Stimulated activated CD8-positive, alpha-beta memory T cell treated with anti-CD3 and anti-CD28 coated beads, Interleukin-7, amount 100 ng/mL, for 1 hour (primary cell): ENCODE measurements at places on chromosomes 2 and 18.

- no peak for DNase-seq
Observed at GRCh38 chr2:134181219-134181618, 72.7 kb upstream of the MGAT5 start.

GRCh38 chr2:64329848-64330247, 124.1 kb upstream of the LGALSL start:
- no peak for DNase-seq

DNA sequence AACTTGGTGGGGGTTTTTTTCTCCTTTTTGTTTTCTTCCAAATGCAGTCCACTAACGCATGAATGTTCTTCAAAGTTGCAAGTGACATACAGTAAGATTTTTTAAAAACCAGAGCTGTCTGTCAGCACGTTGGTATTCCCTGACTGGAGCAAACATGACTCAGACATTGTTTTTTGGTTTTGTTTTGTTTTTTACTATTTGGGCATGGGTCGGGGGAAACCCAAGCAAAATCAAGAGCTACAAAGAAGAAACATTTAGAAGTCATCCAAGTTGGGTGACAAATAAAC, 726 bp upstream of the CCDC88A start:
- DNase-seq: no peak

GRCh38 chr2:148642891-148643416, 1.6 kb upstream of the EPC2 start:
- no peak for DNase-seq

DNA sequence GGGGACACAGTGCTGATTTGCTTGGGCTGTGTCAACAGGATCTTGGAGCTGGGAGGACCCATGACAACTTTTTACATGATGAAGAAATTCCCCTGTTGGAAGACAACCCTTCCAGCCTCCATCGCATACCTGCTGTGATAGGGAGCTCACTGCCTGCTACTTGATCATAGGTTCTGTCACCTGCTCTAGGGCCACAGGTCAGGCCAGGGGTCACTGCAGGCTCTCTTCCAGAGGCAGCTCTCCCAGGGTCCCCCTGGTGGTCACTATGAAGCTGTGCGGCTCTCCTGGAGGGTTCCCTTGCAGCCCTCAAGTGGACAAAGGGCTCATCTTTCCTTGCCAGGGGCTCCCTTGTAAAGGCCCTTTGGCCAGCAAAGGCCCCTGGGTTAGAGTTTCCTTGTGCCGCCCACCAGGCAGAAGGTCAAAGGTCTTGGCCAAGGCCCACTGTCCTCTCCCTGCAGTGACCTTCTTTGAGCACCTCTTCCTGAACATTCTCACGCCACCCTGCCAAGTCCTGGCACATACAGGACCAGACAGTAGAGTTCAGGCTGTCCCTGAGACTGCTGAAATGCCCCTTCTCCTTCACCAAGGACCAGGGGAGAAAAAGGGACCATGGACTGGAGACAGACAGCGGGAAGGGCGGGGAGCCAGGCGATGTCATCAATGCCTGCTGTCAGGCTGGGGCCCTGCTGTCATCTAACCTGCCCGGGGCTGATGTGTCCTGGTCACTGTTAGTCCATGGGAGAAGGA, 345.1 kb downstream of the DYSF start:
- DNase-seq: no peak

DNA sequence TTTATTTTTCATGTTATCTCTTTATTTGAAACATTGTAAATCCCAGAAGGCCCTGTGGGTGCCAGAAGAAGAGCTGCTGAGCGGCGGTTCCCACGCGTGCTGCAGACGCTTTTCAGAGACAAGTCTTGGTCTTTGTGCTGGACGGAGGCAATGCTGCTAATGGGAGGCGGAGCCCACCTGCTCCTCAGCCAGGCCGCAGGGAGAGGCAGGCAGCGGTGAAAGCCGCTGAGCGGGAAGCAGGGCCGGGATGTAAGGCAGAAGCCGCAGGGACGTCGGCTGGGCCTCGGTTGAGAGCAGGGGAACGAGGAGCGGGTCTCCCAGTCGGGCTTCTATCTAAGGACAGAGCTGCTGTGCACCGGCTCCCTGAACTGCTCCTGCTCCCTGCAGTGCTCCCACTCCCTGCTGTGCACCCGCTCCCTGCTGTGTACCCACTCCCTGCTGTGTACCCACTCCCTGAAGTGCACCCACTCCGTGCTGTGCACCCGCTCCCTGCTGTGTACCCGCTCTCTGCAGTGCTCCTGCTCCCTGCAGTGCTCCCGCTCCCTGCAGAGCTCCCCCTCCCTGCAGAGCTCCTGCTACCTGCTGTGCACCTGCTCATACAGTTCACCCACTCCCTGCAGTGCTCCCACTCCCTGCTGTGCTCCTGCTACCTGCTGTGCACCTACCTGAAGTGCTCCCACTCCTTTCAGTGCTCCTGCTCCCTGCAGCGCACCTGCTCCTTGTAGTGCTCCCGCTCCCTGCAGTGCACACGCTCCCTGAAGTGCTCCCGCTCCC, 16.4 kb downstream of the TMEM18 start:
- no peak for DNase-seq

DNA sequence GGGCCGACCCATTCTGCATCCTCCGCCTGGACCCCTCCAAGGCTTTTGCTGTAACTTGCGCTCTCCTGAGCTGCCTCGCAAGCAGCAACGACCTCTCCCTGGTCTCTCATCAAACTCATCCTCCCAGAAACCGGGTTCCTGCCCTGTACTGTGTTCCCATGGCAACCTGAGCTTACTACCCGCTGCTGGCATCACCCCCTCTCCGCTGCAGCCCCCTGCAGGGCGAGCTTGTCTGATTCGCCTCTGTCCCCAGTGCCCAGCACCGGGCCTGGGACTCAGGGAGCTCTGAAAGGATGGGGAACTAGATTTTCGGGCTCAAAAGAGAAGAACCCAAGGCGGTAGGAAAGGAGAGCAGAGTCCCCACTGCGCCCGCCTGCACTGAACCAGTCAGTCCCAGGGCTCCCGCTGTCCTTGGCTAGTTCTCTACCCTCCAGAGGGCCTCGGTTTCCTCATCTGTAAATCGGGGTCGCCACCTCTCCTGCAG, 463 bp downstream of the HS1BP3 start:
- no peak for DNase-seq

- no peak for DNase-seq
Observed at GRCh38 chr18:63161032-63161760, 158.4 kb downstream of the BCL2 start.

- DNase-seq: no peak
Observed at GRCh38 chr18:10442551-10442971, 11.9 kb upstream of the APCDD1 start.

GRCh38 chr2:34549710-34550345, 950.7 kb upstream of the FAM98A start:
- DNase-seq: no peak

DNA sequence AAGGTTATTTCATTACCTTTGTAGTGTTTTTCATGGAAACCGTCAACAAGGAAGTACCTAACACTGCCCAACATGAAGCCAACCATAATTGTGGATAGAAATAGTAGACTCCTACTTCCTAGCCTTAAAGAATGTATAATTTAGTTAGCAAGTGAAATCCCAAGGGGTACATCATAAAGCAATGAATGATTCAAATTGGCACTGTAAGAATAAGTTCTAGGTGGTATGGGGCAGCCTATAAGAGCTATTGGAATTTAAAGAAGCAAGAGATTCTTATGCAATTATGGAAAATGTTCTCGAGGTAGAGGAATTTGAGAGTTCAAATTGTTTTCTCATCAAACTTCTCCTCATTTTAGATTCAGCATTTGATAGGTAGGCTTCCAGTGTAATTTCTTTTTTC, 157.9 kb downstream of the FMNL2 start:
- DNase-seq: no peak

GRCh38 chr2:9980520-9980919, 29.0 kb downstream of the GRHL1 start:
- no peak for DNase-seq

- no peak for DNase-seq
Observed at GRCh38 chr2:24774373-24774772, 18.8 kb downstream of the PTRHD1 start.

DNA sequence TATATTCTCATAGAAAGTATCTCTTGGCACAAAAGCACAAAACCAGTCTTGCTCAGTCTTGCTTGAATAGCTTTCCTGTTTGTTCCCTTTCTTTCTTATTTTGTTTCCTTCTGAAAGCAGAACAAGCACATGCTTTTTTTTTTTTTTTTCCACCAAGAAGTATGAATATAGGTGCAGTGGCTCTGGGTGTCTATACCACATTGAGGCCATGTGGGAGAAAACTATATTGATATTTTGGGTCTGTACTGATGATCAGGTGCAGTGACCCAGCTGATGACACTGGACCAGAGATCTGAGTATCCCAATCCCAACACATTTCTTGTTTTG, 28.7 kb downstream of the GEMIN6 start:
- DNase-seq: no peak

DNA sequence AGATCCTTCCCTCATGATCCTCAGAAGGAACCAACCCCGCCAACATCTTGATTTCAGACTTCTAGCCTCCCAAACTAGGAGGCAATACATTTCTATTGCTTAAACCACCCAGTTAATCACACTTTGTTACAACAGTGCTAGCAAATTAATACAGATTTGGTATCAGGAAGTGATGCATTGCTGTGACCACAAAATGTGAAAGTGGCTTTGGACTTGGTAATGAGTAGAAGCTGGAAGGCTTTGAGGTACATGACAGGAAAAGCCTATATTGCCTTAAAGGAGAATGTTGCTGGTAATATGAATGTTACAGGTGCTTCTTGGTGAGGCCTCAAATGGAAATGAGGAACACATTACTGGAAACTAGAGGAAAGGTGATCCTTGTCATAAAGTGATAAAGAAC, 260.3 kb downstream of the SATB2 start:
- no peak for DNase-seq

DNA sequence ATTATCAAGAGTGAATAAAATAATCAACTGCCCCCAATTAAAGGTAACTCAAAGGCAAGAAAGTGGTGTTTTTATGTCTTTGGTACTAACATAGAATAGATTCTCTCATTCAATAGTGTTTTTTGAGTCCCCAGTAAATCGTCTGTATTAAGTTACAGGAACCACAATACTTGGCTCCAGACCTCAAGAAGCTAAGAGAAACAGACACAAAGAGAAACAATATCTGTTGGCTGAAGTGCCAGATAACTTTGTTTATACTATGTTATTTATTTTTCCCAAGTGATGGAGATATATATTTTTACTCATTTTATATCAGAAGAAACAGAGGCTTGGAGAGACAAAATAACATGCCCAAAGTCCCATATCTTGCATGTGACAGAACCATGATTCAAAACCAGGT, 201.7 kb upstream of the HNRNPA3 start:
- no peak for DNase-seq

- no peak for DNase-seq
Observed at GRCh38 chr2:37402636-37403035, 58.2 kb downstream of the QPCT start.

- no peak for DNase-seq
Observed at GRCh38 chr18:23459530-23459921, 6.4 kb downstream of the RIOK3 start.

DNA sequence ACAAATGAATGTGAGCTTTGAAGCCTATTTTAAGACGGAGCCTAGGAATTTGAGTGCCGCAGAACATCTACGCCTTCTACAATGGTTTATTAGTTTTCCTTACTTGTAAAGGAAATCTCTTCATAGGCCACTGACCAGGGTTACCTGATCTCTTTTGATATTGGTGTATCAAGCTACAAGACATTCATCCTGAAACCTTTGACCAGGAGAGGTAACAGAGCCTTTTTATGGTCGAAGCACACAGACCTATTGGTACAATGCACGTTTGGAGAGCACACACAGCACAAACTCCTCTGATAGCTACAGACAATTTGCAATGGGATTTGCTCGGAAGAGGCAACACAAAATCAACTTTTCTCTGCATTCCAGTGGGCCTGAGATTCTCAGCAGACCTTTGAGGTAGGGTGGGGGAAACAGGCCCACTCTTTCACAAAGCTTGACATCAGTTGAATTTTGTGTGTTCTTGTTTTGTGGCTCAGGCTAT, 12.8 kb downstream of the MYCN start:
- no peak for DNase-seq

DNA sequence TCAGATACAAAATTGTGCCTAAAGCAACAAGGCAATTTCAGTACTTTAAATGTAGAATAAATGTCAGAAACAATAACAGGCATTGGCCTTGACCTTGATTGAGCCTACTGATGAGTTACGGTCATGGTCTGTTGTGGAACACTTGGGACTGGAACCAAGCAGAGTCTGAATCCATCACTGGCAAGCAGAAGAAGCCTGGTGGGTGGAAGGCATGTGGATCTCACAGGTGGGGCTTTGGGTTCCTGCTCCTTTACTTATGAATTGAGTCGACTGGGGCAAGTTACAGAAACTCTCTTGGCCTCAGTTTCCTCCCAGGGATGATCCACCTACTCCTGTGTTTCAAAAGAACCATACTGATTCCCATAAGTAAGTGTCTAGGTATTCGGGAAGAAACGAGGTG, 102.3 kb downstream of the KCNF1 start:
- DNase-seq: no peak

DNA sequence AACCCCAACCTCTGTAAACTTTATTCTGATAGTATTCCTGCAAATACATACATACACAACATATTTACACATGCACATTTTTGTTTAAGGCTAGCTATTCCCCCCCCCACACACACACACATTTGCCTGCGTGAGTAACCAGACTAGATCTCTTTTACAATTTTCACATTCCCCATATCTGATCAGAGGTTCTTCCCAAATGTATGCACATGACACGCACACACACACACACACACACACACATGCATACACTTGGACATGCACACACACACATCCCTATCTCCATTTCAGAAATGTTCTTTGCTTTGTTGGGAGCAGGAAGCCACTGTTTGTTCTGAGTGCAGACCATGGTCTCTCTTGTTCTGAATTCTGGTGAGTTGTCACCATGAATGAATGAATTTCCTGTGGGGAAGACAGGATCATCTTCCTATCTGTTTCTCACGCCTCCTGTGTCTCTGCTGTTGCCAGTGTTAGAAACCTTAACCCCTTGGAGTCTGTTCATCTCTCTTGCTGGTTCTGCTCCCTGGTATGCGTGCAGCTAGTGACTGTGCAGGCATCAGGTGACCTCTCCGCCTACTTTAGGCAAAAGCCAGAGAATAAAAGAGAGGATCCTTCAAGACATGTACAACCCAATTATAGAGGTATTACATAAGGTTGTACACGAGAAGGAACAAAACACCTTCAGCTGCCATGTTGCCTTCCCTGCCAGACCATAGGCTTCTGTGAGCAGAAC, 251.0 kb upstream of the RAB12 start:
- no peak for DNase-seq

- DNase-seq: no peak
Observed at GRCh38 chr2:15189216-15189615, 371.9 kb downstream of the NBAS start.

GRCh38 chr2:84969511-84970209, 1.3 kb upstream of the KCMF1 start:
- no peak for DNase-seq

- DNase-seq: no peak
Observed at GRCh38 chr2:226122041-226122440, 677.6 kb downstream of the IRS1 start.

GRCh38 chr2:56813490-56813889, 629.7 kb downstream of the CCDC85A start:
- DNase-seq: no peak
